ENCODE measurements at places on chromosomes 4 and X.
A peak's percentile ranks its signal among the peaks of the same experiment; 100 is the strongest.

DNA sequence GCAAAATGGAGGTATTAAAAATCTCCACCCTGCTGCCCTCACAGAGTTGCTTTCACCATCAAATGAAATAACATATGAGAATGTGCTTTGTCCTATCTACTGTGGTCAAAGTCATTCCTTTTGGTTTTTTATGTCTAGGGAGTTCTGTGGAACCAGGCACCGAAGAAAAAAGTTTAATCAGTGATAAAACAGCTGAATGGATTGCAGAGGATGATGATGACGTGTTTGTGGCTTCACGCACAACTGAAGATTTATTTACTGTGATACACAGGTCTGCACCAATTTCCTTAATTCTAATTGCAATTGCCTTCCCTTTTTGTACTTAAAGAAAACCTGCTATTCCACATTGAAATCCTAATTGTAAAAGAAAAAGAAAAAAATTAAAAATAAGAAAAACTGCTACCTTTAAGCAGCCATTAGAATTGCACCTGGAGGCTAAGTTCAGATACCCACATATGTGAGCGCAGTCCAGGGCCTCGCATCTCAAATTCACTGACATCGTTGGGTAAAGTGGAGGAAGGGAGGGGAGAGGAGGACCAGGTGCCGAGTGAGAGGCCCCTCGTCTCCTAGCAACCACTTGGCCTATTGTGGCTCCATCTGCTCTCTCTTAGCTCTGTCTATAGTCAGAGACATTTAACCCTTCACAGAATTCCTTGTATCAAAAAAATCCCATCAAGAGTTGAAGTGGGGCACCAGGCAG lies 10.5 kb upstream of the RTL5 start:
- no peak for DNase-seq

DNA sequence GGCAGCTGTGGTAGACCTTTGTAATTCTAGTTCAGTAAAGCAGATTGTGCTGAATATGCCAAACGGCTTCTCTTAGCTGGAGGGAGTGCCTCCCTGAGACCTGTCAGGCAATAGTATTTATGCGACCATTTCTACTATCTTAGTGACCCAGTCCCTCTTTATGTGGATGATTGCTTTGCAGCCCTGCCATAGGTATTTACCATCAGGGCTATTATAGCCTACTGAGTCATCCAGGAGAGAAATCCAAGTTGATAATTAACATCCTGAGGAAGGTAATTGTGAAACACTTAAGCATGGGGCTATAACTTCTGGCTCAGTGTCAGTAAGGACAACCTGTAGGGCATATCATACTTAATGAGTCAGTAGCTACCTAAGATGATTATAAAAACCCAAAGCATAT lies 103.9 kb upstream of the MAOA start:
- DNase-seq = no peak

DNA sequence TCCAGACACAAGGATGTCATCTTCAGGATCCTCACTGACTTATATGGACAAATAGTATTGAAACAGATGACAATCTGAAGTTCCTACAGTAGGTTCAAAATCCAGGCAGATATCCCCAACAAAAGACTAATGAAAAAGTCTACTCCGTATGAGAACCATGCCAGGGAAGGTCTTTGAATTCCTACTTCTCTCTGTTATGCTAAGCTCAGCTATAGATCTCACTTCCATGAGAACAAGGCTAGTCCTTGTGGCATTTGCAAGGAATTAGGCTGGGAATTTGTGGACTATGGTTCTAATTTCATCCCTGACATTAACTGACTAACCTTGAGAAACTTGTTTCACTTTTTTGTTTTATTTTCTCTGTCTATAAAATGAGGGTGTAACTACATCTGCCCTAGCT lies 229.8 kb downstream of the IL1RAPL2 start:
- no peak for DNase-seq

- DNase-seq = no peak
Observed at GRCh38 chrX:110252711-110253110, 65.2 kb downstream of the AMMECR1 start.

DNA sequence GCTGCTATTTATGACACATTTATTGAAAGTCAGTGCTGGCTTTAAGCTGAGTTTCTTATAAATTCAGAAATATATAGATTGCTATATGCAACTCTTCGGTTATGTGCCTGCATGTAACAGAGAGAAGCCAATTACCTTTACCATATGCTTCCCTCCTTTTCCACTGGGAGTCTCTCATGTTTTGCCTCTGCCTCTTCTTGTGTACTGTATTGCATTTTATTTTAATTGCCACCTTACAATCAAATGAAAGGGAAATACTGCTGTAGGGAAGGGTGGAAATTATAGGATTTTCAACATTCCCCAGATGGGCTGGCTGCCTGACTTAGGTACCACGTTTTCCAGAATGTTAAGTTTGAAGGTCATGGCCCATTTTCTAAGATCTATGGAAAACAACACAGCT lies 655.4 kb upstream of the SLIT2 start:
- no peak for DNase-seq

- DNase-seq = no peak
Observed at GRCh38 chr4:7017446-7018048, 25.6 kb upstream of the TADA2B start.

- DNase-seq = no peak
Observed at GRCh38 chrX:22340022-22340616, 67.4 kb downstream of the CBLL2 start.

- no peak for DNase-seq
Observed at GRCh38 chr4:77146186-77147078, 10.6 kb upstream of the CCNG2 start.

DNA sequence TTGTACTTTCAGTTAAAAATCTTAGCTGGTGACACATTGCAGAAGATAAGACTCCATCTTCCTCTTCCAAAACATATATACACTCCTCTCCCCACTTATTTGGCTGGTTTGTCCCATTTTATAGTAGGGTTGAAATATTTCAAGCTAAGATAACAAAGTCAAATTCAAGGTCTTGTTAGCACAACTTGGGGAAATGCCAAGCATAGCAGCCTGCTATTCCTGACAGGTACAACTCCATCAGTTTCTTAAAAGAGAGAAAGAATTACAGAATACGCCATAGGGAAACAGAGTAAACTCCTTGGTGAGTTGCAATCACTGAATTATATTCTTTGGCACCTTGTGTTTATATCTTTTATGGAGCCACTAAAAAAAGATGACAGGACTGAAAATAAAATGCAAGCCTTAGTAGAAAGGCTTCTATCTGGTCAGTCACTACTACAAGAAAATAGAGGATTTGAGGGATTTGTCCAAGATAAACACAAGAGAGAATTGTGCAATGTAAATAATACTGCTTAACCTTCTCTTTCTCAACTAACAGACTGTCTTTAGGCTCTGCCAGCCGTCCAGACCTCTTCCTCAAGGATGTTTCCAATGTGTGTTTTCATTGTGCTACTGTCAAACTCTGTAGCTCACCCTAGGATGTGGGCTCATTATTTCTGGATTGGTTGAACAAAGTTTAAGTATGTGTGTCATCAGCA lies 170.3 kb downstream of the VEGFC start:
- peak; percentile 76 for DNase-seq

- DNase-seq = no peak
Observed at GRCh38 chrX:134625315-134625718, 33.0 kb downstream of the PLAC1 start.

DNA sequence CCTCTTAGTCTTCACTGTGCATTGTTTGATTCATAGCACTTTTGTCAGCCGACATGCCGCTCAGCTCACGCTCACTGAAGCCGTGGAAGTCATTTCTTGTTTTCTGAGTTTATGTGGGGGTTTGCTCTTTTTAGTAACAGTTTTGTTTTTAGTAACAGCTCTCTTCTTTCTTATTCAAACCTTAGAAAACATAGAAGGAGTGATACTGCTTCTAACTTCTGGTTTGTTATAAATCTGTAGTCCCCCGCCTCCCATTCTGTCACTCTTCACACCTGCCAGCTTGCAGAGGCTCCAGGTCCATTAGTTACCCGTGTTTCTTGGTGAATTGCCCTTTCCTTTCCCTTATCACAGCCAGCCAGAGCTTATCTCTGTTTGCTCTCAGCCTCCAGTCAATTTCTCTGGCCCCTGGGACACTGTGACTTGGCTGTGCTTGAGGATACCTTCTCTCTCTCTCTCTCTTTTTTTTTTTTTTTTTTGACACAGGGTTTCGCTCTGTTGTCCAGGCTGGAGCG lies 50.5 kb downstream of the GRK4 start:
- no peak for DNase-seq

- DNase-seq = no peak
Observed at GRCh38 chrX:154780968-154781367, 18.3 kb downstream of the DKC1 start.

GRCh38 chr4:113040793-113041192 lies 8.7 kb upstream of the ANK2 start:
- DNase-seq = no peak

DNA sequence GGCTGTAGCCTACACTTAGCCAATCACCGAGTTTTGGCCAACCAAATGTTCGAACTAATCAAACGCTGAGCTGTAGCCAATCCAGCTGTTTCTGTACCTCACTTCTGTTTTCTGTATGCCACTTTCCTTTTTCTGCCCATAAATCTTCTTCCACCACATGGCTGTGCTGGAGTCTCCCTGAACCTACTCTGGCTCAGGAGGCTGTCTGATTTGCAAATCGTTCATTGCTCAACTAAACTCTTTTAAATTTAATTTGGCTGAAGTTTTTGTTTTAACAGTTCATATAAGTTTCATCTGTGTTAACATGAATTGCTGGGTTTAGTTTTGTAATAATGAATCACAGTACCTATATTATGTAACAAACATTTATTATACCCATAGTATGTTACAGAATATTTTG lies 160.7 kb upstream of the PCDH7 start:
- DNase-seq = no peak

DNA sequence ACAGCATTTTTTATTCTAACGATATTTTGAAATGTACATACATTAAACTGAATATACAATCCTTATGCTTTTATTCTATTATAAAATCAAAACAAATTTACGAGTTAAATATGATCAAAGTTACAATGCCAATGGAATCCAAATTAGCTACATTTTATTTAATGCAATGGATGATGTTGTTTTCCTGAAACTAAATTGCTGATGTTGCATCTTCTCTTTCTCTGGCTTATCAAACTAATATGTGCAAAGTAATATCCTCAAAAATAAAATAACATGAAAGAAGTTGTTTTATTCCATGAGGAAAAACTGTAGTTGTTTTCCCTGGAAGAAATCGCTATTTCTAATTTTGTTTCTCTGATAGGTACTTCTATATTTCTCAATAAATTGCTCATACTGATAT lies 106.8 kb downstream of the ASB9 start:
- no peak for DNase-seq

DNA sequence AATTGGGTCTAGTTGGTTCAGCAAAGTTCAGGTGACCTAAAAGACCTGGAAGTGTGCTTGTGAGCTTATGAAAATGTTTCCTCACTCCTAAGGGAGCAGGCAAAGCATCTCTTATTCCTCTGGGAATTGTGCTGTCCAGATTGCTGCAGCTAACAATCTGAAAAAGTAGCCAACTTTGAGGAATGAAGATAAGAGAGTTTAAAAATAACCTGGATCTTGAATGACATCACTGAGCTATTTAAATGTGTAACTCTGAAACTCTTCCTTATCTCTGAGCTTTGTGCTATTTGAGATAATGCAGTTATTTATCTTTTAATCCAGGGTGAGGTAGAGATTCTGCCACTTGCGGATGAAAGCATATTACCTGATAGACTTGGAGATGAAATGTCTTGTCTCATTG lies 384.8 kb downstream of the PPP4R3C start:
- no peak for DNase-seq

DNA sequence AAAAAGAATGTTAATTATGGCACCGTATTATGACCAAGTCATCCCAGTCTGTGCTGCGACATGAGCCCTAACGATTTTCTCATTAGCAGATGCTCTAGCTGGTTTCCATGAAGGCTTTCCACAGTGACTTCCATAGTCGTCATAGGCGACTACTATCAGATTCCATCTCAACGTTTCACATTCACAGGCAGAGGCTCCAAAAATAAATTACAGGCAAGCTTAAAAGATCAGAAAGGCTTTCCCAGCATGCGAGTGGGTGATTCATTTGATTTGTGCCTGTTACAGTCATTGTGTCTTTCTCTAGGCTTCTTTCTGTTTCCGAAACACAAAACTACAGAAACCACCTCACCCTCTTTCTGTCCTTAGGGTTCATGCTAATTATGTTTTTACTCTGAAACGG lies 43.2 kb downstream of the PALLD start:
- DNase-seq = peak; percentile 77

DNA sequence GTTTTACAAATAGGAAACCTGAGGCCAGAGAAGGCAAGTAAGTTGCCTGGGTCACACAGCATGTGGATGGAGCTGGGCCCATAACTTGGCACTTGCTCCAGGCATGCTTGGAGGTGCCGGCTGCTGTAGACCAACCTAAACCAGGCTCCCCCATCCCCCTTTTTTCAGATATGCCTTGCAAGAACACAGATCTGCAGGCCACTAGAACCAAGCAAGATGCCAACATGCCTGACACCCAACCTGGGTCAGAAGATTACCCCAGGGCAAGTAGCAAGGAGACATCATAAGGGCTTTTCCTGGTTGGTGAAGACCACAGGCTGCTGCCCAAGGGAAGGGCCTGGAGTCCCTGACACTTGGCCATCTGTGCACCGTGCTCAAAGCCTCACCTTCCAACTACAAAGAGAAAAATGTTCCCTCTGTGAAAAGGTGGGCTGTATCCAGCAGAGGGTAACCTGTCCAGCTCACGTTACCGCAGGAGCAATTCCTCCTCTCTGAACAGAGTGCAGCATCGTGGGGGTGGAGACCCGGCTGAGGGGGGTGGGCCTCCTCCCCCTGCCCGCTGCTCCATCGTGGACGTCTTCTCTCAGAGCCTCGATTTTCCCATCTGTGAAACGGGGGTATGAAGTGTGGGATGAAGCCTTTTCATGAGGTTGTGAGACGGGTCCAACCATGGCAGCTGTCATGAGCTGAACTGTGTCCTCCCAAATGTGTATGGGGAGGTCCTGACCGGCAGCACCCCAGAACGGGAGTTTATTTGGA lies 23.0 kb downstream of the HMX1 start:
- no peak for DNase-seq

GRCh38 chr4:67697860-67698687 lies 2.9 kb downstream of the UBA6 start:
- DNase-seq = no peak

- no peak for DNase-seq
Observed at GRCh38 chr4:40559585-40560465, 69.8 kb downstream of the RBM47 start.

GRCh38 chr4:120824946-120825345 lies 97.6 kb downstream of the PRDM5 start:
- no peak for DNase-seq

GRCh38 chr4:152138451-152138850 lies 377.6 kb upstream of the GATB start:
- no peak for DNase-seq

GRCh38 chr4:180860089-180860720 lies 1383.0 kb upstream of the TENM3 start:
- DNase-seq = no peak

GRCh38 chrX:146278381-146278780 lies 460.8 kb downstream of the SLITRK2 start:
- DNase-seq = no peak

DNA sequence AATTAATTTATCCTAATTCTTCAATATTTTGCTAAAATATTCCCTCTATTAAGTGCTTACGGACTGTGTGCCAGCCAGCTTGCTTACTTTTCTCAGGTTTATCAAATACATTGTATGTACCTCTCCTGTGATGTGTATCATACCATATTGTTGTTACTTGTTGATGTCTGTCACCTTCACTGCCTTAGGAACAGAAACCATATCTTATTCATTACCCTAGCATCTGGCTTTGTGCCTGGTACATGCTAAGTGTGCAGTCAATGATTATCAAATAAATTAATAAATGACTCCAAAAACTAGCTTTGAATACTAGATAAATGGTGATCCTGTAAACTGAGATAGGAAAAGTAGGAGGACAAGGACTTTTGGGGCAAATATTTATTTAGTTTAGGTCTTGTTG lies 6.9 kb downstream of the CLCN3 start:
- DNase-seq = no peak

Measured in choroid plexus epithelial cell (primary cell).